ENCODE measurements at places on chromosomes 12 and 14.

DNA sequence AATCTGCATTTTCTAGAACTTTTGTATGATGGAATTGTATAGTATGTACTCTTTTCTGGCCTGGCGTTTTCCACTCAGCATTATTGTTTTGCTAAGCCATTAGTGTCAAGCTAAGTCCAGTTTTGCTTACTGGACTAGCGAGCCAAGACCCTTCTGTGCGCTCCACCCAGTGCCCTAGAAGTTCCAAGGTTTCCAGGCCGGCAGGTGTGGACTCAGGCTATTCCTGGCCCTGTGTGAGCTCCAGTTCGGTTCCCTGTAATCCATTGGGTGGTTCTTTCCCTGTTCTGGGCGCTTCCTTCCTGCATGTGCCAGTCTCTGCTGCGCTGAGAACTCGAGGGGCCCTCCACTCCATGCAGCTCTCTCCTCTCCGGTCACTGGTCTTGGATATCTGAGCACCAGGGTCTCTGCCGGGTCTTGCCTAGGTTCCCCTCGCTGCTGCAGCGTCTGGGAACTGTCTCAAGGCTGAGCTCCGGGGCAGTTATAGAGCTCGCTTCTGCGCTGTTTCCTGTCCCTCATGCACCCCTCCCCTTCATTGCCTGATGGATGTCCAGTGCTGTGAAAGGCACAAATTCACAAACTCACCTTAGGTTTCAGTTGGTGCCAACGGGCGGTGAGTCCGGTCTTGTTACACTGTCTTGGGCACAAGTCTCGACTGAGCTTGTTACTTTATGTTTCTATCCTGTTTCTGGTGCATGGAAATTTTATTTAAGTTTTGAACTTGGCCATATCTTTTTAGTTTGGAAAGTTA, 100.8 kb downstream of the ADGRD1 start:
- DNase-seq: no peak

- no peak for DNase-seq
Measured at GRCh38 chr12:109759595-109759994, 46.0 kb downstream of the FAM222A start.

- no peak for DNase-seq
Measured at GRCh38 chr12:122276242-122276641, 9.9 kb upstream of the VPS33A start.

- no peak for DNase-seq
Measured at GRCh38 chr12:5232291-5232690, 188.6 kb downstream of the KCNA5 start.

DNA sequence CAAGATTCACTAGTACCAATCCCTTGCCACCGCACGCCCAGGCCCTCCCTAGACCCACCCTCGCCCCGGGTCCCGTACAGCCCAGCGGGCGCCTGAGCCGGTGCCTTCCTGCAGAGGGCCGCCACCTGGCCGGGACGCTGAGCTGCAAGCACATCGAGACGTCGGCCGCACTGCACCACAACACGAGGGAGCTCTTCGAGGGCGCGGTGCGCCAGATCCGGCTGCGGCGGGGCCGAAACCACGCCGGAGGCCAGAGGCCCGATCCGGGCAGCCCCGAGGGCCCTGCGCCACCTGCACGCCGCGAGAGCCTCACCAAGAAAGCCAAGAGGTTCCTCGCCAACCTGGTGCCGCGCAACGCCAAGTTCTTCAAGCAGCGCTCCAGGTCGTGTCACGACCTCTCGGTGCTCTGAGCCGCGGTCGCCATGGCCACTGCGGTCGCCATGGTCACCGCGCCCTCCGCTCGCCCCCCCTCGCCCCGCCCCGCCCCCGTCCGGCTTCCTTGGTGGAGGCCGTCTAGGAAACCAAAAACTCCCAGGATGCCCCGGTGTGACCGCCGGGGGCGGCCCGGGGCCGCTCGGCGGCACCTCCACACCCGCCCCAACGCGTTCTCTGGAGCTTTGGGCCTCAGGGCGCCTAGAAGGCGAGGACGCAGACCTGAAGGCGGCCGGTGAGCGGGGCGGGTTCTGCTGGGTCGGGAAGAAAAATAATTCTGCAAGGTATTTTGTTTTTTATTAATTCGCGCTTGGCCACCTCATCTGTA, 3.7 kb downstream of the REM2 start:
- peak; percentile 36 for DNase-seq

DNA sequence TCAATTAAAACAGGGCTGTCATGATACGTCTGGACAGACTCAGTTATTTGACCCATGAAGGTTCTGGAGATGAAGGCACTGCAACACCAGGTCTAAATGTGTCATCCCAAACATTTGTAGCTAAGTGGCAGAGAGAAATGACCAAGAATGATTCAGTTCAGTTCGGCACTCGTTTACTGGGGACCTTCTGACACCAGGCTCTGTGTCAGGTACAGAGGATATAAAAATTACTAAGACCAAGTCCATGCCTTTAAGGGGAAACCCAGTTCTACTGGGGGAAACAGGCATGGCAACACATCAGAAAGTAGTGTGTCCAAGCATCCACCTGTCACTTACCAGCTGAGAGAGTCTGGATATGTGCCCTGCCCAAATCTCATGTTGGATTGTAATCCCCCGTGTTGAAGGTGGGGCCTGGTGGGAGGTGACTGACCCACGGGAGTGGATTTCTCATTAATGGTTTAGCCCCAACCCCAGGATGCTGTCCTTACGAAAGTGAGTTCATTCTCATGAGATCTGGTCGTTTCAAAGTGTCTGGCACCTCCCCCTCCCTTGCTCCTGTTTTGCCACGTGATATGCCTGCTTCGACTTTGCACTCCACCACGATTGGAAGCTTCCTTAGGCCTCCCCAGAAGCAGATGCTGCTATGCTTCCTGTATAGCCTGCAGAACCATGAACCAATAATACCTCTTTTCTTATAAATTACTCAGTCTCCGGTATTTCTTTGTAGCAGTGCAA, 41.9 kb upstream of the BCL2L14 start:
- DNase-seq: no peak

DNA sequence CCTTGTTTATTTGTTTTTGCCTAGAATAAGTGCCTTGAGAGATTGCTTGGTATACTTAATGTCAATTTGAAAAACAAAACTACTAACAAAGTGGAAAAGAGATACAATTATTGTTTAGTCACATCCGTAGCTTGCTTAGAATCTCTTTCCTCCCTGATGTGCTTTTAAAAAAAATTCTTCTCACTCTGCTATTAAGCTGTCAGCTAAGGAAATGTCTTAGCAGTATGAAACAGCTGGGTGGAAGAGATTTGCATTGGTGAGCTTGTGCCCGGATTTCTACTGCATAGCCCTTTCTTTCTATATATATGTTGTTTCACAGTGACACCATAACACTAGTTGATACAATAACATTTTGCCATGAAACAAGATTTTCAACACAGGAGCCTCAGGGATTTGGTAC, 229.4 kb upstream of the RGS6 start:
- no peak for DNase-seq

DNA sequence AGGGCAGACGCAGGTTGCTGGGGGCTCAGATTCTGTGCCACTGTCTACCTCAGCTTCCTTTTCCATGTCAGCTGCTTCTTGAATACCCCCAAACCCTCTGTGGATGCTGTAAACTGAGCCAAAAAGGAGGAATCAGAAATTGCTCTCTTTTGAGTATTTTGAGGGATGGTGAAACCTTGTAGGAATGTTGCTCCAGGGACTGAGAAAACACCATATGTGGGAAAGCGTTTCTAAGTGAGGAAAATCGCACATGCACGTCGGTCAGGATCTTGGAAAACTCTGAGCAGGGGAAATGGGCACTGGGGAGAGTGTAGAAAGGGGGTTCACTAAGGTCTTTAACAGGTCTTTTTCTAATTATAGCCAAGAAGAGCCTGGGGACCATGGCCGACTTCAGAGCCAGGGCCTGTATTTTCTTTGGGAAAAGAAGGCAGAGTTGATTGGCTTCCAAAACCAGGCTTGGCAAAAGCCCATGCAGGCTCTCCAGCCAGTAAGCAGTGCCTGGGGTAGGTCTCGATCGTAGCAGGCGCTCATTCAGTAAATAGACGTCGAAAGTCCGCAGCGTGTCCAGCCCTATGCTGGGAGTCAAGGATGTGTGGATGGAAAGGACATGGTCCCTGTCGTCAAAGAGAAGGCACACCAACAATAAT, 58.0 kb downstream of the NTF3 start:
- no peak for DNase-seq

GRCh38 chr12:127306604-127307215, 960.3 kb upstream of the TMEM132C start:
- no peak for DNase-seq

DNA sequence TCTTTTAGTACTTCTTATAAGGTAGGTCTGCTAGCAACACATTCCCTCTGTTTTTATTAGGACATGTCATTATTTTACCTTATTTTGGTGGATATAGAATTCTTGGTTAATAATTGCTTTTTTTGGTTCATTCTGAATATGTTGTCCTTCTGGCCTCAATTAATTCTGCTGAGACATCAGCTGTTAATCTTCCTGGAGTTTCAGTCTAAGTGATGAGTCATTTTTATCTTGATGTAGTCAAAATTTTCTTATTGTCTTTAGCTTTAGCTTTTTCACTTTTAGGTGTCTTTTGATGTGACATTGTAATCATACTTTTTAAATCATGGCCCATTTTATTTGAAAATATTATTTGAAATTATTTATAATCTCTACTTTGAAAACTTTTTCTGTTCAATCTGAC, 104.9 kb upstream of the PMCH start:
- no peak for DNase-seq

DNA sequence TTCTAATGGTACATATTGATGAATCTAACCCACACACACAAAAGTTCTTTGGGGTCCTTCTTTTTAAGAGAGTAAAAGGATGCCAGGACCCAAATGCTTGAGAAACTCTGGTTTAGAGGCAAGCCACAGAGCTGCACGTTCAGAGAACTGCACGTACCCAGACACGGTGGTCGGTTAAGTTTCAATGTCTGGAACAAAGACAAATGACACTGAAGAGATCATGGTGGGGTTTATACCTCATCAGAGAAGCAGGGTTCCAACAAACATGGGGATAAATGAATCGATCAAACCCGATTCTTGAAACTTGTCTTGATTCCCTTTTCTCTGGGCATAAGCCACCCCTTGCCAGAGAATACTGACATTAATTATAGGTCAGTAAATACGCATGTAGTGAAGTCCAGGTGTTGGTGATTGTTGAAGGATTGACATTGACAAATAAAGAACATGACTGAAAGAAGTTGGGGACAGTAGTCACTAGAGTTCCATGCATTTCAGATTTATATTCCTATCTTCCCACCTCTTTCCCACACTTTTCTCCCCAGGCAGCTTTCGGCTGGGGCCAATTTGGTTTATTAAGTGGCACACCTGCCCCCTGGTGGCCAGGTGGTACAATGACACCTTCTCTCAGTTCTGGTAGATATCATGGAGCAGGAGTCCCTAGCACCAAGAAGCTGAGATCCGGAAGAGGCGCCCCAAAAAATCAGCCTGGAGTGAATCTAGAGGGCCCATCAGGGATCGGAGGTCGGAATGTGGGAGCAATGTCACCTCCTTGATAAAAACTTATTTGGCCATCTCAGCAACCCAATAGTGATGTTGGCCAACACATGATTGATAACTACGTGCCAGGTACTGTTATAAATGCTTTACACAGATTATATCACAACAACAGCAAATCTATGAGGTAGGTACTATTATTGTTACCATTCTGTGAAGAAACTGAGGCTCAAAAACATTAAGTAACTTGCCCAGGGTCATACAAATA, 17.8 kb upstream of the HDAC7 start:
- no peak for DNase-seq

DNA sequence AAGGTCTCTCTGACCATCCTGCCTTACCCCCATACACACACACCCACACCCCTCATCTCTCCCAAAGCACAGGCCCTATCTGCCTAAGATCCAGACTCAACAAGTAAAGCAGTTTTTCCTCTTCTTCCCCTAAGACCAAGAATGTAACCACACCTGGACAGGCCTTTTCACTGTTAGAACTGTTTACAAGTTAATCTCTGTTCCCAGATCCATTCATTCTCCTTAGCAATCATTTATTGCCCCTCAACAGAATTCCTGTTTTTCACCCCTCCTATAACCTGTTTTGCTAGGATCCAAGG, 1.9 kb upstream of the CIROP start:
- no peak for DNase-seq

DNA sequence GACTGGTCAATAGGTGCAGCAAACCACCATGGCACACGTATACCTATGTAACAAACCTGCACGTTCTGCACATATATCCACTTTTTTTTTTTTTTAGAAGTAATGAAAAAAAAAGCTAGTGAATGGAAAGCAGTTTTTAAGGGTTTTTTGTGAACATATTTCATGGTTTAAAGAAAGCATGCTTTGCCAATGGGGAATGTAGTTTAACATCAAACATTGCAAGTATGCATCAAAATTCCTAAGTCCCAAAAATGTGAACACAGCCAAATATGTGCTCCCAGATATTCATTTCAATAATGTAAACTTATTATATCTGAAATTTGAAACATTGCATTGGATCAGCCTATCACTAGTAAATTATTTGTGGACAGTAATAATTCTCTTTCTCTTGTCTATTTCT, 710.4 kb upstream of the FLRT2 start:
- DNase-seq: no peak
